ENCODE measurements at places on chromosomes 16 and 17.

DNA sequence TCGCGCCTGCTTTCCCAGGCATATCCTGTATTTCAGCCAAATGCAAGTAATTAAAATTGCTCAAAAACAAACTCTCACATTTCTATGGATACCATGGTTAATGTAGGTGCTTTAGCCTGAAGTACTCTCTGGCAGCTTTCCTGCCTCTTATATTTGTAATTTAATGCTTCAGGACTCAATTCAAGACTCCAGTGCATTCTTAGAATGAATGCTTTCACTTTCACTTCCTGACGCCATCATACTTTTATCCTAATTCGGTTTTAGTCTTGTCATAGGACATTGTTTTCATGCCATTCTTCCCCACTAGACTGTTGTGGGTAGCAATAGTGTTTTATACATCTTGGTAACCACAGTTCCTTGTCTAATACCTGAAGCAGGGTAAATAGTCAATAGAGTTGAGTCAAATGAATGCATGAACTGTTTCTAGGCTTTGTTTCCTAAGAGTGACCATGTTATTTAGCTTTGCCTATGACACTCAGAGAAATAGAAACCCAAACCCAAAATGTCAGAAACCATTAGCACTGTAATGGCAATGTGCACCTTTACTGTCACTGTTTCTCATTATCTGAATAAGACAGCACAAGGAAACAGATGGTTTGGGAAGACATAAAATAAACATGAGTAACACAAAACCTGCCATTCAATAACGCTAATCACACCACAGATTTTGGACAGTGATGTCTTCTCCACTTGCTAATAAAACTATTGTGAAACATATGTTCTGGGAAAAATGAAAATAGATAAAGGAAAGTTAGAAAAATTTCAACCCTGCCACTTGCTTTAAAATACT, 705.5 kb downstream of the CDH11 start:
- DNase-seq = no peak

DNA sequence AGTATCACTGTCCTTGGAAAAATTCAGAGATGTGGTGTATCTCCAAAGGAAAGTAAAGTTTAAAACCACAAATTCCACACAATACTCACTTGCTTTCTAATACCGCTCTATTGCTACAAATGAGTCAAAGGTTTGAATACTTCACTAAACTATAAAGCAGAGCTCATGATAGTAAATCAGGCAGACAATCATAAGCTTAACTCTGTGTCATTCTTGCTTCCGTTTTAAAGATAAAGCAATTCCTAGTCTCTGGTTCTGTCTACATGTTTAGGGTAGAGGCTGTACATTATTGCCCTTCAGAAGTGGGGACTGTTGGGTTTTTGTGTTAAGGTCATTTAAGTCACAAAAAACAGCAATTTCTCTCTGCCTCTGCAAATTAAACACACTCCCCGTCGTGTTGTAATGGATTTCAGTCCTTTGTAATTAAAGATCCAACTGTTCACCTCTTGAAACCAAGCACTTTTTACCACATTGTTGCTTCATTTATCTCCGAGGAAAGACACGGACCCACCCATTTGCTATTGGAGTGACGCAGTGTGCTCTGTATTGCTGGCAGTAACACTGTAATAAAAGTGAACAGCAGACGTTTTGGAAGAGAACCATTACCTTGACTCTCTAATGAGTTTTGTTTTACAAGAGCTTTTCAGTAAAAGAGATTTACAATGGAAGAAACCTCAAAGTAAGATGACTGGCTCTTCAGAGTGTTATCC, 83.1 kb upstream of the CNTNAP4 start:
- no peak for DNase-seq

GRCh38 chr17:79984877-79985276, 50.8 kb downstream of the TBC1D16 start:
- no peak for DNase-seq

DNA sequence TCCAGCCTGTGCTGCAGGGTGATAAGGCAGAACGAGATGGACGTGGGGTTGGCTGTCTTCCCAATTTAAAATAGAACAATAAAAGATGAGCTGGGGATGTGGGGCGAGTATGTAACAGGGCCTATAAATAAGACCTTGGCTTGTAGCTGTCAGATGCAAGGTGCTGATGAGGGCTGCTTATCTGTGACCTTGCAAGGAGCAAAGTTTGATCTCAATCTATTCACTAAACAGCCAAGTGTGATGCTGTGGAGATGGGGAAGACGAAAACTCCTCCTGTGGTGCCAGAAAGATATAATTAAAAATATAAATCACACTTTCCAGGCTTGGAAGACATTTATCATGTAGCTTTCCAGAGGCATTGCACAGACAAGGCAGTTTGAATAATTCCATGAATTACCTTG, 26.7 kb upstream of the TEX2 start:
- no peak for DNase-seq

- no peak for DNase-seq
Measured at GRCh38 chr16:89966756-89967155, 18.2 kb downstream of the DEF8 start.

DNA sequence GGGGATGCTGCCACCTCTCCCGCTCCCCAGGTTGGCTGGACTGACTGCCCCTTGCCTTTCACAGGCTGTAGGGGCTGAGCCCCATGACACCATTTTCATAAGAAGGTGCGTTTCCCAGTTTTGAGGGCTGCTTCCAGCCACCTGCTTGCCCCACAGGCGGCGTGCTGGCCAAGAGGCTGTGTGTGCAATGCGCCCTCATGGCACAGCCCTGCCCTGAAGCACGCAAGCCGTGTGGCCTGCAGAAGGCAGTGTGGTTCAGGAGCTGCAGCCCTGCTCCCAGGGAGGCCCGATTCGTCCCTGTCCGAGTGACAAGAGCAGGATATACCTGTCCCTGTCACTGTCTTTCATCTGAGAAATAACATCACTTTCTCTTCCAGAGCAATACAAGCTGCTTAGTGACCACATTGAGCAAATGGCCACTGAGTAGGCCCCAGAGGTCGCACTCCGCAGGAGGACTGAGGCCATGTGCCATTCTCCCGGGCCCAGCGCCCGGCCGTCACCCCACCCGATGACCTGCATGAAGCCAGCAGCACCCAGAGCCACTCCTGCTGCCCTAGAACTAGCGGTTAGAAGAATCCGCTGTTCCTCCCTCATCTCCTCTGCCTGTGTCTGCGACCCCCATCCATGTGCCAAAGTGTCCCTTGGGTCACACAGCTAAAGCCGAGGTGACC, 24.2 kb downstream of the CIBAR2 start:
- DNase-seq = no peak

- no peak for DNase-seq
Measured at GRCh38 chr17:1997927-1998742, 27.0 kb downstream of the RTN4RL1 start.

DNA sequence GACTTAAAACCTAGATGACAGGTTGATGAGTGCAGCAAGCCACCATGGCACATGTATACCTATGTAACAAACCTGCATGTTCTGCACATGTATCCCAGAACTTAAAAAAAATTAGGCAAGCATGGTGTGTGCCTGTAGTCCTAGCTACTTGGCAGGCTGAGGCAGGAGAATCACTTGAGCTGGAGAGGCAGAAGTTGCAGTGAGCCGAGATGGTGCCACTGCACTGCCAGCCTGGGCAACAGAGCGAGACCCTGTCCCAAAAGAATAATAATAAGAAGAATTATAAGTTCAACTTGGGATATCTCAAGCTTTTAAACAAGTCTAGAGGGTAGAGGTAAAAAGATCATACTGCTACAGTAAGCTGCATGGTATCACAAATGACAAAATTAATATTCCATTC, 9.8 kb downstream of the CDC6 start:
- no peak for DNase-seq

- DNase-seq = no peak
Measured at GRCh38 chr17:27408891-27409290, 47.4 kb upstream of the KSR1 start.

- no peak for DNase-seq
Measured at GRCh38 chr17:68302666-68303065, 11.4 kb downstream of the ARSG start.

- no peak for DNase-seq
Measured at GRCh38 chr17:81328978-81329926, 34.1 kb upstream of the SLC38A10 start.

DNA sequence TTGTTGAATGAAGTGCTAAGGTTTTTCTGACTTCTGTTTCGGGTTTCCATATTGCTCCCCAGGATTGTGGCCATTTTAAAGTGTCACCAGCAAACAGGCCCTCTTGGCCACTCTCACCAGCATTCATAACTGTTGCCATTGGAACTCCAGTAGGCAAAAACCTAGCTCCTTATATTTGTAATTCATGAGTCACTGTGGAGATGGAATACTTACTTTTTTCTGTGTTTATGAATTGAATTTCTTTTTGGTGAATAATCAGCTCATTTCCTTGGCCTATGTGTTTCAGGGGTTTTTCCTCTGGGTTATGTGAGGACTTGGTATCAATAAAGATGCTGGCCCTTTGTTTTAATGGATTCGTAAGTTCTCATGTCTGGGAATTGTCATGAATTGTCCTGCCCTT, 255.1 kb downstream of the SNX29 start:
- DNase-seq = no peak

DNA sequence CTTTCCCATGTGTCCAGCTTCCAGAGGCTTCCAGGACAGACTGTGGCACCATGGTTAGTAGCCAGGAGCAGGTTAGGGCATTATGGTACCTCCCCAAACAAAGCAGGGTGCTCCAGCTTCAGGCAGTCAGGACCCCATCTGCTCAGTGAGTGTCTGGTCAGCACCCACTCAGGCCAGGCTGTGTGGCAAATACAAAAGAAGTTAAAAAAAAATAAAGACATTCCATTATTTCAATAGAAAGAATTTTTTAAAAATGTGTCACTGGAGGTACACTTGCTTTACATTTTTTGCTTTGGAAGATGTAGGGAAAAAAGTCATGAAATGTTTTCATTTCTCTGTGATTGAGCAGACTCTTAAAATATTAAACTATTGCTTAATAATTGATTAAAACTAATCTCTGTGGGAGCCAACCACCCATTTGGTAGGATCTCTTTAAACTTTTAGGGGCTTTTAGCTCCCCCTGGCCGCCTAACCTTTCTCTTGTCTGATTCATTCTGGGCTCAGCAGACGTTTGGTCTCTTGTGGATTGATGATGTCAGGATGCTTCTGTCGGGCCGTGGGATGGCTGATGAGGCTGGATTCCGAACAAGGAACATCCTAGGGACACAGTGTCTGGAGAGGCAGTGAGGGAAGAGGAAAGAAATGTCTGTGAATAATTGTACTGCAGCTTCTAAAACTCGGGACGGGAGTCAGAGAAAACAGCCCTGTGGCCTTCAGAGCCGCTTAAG, 28.4 kb upstream of the NPTX1 start:
- no peak for DNase-seq

- no peak for DNase-seq
Measured at GRCh38 chr16:10126686-10127085, 55.5 kb downstream of the GRIN2A start.

GRCh38 chr17:60165223-60165622, 15.4 kb downstream of the CA4 start:
- DNase-seq = no peak

- DNase-seq = no peak
Measured at GRCh38 chr16:80171199-80171598, 369.6 kb upstream of the DYNLRB2 start.

- DNase-seq = no peak
Measured at GRCh38 chr17:50102164-50102991, 7.2 kb downstream of the PDK2 start.
